Dermis microvascular lymphatic vessel endothelial cell (primary cell): ENCODE measurements at places on chromosomes 5 and 9. TPM values are rescaled to one million over a fixed set of nuclear protein-coding genes. Genes with fewer than 3 reads are reported as not detected.

Gene ENTR1
- 19.9 and 22.9 TPM in 2 replicates for total RNA-seq

Gene TSLP
- under 0.01 TPM in 2 replicates for total RNA-seq

Gene SPATA31A1
- not detected in 2 replicates for total RNA-seq

Gene CDH10
- total RNA-seq: under 0.01 TPM in 1 of 2 replicates, not detected in the other

Gene ZNF189
- 21.7 and 23.1 TPM in 2 replicates for total RNA-seq
